ENCODE measurements at places on chromosomes 6 and 20. TPM values are rescaled to one million over a fixed set of nuclear protein-coding genes. Genes with fewer than 3 reads are reported as not detected.

The BEND6 gene
- total RNA-seq: 0.06 TPM

DNA sequence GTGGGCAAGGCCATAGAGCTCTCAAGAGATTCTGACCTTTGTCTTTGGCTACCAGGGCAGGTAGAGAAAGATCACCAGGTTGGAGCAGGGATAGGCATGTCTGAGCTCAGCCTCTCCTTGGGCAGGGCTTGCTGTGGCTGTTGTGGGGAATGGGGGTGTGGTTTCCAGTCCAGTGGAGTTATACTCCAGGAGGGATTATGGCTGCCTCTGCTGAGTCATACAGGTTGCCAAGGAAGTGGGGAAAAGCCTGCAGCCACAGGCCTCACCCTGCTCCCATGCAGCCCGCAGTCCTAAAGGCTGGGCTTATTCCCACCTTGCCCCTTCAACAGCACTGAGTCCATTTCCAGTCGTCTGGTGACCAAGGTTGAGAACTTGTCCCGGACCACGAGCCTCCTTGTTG is 21.9 kb downstream of the MEP1A start:
- DNase-seq: no peak

GRCh38 chr6:142867355-142867801 is 77.6 kb downstream of the HIVEP2 start:
- DNase-seq: no peak

- no peak for DNase-seq
Measured at GRCh38 chr6:19839788-19840187, 2.6 kb downstream of the ID4 start.

DNA sequence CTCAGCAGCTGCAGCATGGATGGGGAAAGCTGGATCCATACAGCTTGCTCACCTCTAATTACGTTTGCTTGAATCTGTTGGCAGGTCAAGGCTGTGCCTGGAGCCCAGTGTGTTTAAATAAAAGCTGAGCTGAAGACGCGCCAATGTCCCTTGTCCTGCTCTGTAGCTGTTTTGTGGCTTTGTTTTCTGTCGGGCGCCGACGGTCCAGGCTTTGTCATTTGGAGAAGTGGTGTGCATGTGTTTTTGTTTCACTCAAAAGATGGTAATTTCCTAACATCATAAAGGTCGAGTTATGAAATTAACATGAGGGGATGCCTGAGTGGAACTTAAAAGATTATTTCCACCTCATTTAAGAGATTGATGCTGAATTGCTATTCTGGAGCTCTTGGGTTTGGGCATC is 107.6 kb downstream of the SLC24A3 start:
- no peak for DNase-seq

DNA sequence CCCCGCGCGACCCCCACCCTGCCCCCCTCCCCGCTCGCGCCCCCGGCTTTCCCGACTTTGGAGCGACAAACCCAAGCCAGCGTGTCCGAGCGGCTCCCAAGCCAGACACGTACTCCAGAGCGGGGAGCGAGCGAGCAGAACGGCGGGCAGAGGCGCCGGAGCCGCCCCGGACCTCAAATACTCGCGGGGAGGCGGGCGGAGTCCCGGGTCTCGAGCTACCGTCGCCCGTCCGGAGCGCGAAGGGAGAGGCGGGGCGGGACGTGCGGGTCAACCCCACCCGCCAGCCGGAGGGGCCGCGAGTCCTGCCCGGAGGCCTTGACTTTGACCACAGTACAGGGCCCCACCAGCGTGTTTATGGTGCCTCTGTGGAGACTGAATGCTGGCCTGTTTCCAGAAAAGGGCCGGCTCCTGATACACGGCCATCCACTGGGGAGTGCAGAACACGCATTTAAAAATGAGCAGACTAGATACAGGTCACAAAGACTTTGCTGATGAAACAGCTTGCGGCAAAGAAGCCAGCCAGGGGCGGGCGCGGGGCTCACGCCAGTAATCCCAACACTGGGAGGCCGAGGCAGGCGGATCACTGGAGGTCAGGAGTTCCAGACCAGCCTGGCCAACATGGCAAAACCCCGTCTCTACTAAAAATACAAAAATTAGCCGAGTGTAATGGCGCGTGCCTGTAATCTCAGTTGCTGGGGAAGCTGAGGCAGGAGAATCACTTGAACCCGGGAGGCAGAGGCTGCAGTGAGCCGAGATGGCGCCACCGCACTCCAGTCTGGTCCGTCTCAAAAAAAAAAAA is at the start of gene SERPINB6:
SERPINB6 (minus strand) TSS at position 148 of the 799 bp plus-strand sequence. CDS start 12,235 bp downstream, outside the sequence.
- peak; percentile 84 for DNase-seq

DNA sequence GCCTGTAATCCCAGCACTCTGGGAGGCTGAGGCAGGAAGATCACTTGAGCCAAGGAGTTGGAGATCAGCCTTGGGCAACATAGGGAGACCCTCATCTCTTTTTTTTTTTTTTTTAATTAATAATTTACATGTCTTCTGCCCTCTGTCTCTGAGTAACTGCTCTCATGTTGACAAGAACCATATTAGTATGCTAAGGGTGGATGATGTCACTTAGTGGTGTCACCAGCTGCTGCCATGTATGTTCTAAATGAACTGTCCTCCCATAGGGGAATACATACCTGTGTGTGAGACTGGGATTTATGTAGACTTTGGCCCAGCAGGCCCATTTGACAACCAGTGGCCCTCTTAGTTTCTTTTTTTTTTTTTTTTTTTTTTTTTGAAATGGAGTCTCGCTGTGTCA is 65.6 kb downstream of the SCAND1 start:
- no peak for DNase-seq

GRCh38 chr6:155411154-155412052 is 44.2 kb downstream of the NOX3 start:
- DNase-seq: no peak

DNA sequence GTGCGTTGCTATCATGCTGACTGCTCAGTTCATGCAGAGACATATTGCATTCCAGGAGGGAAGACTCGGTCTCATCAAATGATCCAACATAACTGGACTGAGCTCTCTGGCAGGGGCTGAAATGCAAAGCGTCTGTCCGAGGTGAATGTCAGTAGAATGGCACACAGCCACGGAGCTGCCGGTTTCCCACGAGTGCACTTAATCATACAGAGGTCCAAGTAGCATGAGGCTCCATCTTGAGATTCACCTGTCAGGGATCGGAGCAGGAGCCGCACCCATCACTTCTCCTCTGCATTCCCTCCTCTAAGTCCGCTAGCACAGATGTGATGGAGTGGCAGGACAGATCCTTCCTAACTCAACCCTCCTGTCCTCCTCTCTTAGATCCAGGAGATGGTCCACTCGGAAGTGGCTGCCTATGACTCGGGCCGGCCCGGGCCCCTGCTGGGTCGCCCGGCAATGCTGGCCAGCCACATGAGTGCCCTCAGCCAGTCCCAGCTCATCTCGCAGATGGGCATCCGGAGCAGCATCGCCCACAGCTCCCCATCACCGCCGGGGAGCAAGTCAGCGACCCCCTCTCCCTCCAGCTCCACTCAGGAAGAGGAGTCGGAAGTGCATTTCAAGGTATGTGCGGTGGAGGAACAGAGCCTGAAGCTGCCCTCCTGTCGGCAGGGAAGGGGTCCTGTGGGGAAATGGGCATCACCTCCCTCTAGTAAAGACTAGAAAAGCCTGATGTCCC is 135.9 kb downstream of the JPH2 start:
- DNase-seq: no peak

GRCh38 chr6:42118162-42119001 is 24.0 kb downstream of the C6orf132 start:
- DNase-seq: peak; percentile 84

The LHFPL5 gene
- 1.3 TPM for total RNA-seq

- DNase-seq: no peak
Measured at GRCh38 chr6:42230345-42231321, 13.0 kb upstream of the MRPS10 start.

The DUSP15 gene
- total RNA-seq: 1.4 TPM

The OPRM1 gene
- not detected for total RNA-seq

- DNase-seq: no peak
Measured at GRCh38 chr6:125961117-125961516, 4.5 kb downstream of the HINT3 start.

GRCh38 chr20:32382102-32382950 is 24.2 kb downstream of the ASXL1 start:
- DNase-seq: no peak

The TREML1 gene
- not detected for total RNA-seq

- no peak for DNase-seq
Measured at GRCh38 chr20:49794336-49795134, 18.1 kb upstream of the SLC9A8 start.

DNA sequence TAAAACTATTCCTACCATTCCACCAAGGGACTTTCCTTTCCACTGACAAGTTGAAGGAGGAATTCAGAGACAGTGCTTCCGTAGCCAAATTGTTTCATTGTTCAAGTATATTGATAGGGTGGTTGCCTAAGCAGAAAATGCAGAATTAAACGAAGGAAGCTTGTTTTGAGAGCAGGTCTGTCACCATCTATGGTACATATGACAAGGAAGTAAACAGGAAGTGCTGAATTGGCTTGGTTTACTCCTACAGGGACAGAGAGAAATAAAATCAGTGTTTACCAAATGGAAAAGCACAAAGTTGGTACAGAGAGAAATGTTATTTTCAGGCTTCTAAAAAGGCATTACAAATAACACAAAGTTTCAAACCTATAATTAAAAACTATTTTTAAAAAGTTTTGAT is 421.8 kb downstream of the CDC5L start:
- no peak for DNase-seq

- no peak for DNase-seq
Measured at GRCh38 chr6:114514170-114514569, 171.3 kb upstream of the HS3ST5 start.

- DNase-seq: no peak
Measured at GRCh38 chr6:32885698-32886286, 31.8 kb downstream of the PSMB9 start.

- DNase-seq: no peak
Measured at GRCh38 chr6:158475344-158476302, 84.3 kb upstream of the TMEM181 start.

GRCh38 chr6:30152016-30152673 is 8.9 kb downstream of the TRIM10 start:
- no peak for DNase-seq

GRCh38 chr20:59576216-59576953 is 28.0 kb upstream of the PHACTR3 start:
- DNase-seq: no peak

The OR12D3 gene
- total RNA-seq: not detected

GRCh38 chr20:47991875-47992488 is 206.7 kb upstream of the SULF2 start:
- no peak for DNase-seq

DNA sequence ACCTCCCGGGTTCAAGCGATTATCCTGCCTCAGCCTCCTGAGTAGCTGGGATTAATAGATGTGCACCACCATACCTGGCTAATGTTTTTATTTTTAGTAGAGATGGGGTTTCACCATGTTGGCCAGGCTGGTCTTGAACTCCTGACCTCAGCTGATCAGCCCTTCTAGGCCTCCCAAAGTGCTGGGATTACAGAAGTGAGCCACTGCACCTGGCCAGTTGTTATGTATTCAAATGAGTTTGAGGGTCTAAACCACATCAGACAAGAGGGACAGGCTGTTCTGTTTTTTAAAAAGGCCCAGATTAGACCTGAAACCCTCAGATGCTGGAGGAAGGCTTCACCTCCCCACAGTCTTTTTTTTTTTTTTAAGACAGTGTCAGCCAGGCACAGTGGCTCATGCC is 4.1 kb upstream of the SPAG4 start:
- no peak for DNase-seq

GRCh38 chr6:73081955-73082354 is 143.3 kb downstream of the KHDC1L start:
- DNase-seq: no peak

- no peak for DNase-seq
Measured at GRCh38 chr20:59972037-59972801, 14.0 kb downstream of the CDH26 start.

The SLC13A3 gene
- 5.1 TPM for total RNA-seq

The FAM50B gene
- total RNA-seq: 6.8 TPM

DNA sequence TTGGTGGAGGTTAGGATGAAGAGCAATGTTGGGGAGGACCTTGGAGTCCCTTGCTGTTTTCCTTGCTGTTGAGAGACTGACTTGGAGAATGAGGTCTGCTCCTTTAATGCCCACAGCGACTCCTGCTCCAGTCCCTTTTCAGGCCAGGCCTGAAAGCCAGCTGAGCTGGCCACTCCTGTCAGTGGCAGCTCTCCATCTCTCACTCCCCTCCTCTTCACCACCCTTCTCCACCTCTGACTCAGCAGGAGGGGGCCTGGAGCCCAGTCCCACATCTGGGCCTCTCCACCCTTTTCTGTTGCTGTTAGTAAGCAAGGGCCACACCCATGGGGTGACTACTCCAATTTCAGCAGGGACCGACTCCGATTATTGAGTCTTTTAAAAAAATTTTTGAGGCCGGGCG is 2.2 kb downstream of the SNX21 start:
- no peak for DNase-seq

- DNase-seq: no peak
Measured at GRCh38 chr20:60583741-60584140, 625.5 kb downstream of the CDH26 start.

DNA sequence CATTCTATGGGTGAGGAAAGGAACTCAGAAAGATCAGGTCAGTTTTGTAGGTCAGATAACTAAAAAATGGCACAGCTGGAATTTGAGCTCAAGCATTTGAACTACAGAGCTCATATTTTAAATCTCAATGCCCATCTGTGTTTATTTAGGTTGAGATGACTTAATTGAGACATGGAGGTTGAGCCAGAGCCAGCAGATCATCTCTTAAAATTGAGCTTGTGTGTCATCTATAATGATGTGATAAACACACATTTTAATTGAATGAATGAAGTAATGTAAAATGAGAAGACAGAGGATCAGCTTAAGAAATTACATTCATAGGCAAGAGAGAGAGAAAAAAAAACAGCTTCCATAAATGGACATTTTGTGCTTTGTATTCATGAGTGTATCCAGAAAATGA is 3.7 kb downstream of the MANEA start:
- no peak for DNase-seq

DNA sequence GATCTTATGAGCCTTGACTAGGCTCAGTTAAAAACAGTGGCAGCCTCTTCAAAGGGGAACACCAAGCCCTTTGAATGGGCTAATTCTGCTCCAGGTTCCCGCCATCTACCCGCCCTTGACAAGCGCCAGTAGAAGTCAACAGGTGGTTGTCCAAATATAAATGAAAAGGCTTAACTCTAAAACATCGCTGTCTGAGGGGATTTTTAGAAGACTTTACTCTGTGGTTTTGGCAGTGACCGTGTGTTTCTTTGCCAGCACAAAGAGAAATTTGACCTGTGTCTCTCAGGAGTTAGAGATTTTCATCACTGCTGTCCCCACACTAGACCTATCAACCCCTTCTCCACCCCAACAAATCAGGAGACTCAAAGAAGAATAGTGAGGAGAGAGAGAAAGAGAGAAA is 19.8 kb upstream of the SIM1 start:
- no peak for DNase-seq

GRCh38 chr6:170553534-170554012 is 466 bp upstream of the PSMB1 start:
- peak; percentile 12 for DNase-seq
